ENCODE measurements at places on chromosomes 2 and 18. TPM values are rescaled to one million over a fixed set of nuclear protein-coding genes. Genes with fewer than 3 reads are reported as not detected.
A peak's percentile ranks its signal among the peaks of the same experiment; 100 is the strongest.

LYG2 gene
- 0.59 TPM for polyA plus RNA-seq

CHRND gene
- 132 TPM for polyA plus RNA-seq

BUB1 gene
- 7.6 TPM for polyA plus RNA-seq

ZSWIM2 gene
- polyA plus RNA-seq = not detected

DNA sequence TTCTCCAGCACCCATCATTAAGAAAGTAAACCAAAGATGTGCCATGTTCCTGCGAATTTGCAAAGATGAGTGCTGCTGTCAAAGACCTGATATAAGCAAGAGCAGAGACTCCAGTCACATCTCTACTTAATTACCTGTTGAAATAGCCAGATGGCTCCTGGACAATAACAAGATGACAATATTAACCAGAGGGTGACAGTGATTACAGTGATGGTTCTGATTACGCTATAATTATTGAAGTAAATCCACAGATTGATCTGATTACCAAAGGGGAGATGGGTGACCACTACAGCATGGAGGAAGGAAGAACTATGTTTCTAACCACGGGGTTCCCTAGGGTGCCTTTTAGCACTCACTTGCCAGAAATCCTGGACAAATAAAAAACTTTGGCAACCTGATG lies 36.5 kb upstream of the AFF3 start:
- no peak for DNase-seq

GRCh38 chr18:46239549-46239948 lies 135.4 kb downstream of the HAUS1 start:
- no peak for DNase-seq

DNA sequence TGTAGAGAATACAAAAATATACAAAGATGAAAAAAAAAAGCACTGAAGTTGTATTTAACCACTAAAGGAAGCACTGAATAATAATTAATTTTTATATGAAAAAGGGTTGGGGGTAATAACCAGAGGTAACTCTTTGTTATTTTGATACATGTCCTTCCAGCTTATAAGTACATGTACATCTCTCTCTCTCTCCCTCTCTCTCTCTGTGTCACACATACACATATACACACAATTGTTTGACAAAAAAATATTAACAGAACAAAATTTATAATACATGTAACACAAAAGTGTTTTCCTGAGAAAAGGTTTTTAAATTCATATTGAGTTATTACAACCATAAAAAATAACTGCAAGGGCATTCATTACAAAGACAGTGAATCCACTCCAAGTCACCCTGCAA lies 4.6 kb downstream of the WIPF1 start:
- DNase-seq = no peak

DNA sequence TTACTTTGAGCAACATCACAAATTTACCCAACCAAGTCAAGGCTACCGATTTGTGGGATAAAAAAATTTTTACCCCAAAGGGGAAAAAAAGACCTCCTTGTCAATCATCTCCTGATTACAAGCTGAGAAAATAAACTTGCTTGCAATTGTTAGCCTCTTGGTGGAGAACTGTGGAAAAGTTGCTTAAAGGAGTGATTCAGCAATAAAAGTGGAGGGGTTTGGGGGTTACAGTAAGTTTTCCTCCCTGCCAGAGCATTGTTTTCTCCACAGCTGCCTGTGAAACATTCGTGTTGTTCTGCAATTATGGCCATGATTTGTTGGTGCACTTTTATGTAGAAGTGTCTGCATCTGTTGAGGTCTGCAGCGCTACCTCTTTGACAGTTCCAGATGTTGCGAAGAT lies 82.6 kb downstream of the EN1 start:
- DNase-seq = no peak

GRCh38 chr2:239289545-239289944 lies 111.3 kb downstream of the HDAC4 start:
- DNase-seq = no peak

DNA sequence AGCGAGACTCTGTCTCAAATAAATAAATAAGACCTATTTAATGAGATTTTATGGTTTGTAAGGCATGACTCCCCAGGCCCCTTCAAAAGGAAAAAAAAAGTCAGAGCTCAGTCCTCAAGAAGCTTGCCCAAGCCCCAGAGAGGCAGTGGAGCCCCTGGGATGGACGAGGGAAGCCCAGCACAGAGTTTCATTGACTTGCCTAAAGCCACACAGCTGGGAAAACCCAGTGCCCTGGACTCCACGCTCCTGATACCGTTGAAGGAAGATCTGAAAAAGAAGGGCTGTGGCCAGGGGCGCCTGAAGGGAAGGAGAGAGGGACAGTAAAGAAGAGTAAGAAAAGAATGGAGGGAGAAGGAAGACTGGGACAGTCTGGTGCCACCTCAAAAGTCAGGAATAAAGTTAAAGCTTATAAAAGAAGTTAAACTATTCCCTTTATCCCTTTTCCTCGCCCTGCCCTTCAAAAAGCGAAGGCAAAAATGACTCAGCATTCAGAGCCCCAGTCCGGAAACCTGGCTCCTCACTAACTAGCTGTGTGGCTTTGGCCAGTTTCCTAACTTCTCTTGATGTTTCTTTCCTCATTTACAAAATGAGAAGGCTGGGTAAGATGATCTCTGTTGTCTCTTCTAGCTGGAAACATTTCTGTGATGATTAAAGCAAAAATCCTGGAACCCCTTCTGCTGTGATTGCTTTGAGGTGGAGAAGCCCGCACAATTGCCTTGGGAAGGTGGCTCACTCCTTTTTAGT lies 46.7 kb downstream of the LYPD1 start:
- DNase-seq = peak; percentile 51

GRCh38 chr18:37321582-37322491 lies 243.8 kb downstream of the CELF4 start:
- no peak for DNase-seq

All from muscle of arm (tissue), 14 donors.